Naive thymus-derived CD8-positive, alpha-beta T cell (primary cell): ENCODE measurements at places on chromosomes 2 and 18.

GRCh38 chr18:23994361-23994902 lies 20.1 kb upstream of the TTC39C start:
- DNase-seq = peak; percentile 17

DNA sequence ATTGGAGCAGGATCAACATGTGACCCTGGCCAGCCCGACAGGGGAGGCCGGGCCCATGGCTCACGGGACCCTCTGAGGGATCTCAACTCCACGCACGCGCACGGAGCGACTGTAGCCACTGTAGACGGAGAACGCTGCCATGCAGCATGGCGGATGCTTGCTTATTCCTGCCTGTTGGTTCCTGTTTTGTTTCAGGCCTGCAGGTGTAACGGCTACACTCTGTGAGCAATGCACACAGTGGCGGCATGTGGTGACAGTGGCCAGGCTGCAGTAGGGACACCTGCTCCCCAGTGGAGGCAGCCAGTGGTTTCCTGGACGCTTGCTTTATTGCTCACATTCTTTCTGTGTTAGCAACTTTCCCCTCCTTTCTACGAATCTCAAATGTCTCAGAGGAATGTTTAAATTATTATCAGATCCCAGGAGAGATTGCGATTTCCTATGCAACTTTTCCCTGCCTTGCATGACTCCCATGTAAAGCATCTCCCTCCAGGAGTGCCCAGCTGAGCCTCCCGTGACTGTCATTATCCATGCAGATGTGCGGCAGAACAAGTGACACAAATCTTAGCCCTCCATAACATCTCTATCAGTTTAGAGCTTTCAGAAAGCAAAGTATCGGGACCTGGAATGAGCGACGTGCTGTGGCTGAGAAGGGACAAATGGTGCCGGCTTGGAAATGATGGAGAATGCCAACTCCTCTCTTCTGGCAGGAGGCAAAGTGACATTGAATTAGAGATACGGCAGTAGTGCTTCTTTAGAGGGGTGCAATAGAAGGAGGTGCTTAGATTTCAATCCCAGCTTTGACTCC lies 209.7 kb downstream of the ASB1 start:
- DNase-seq = no peak

DNA sequence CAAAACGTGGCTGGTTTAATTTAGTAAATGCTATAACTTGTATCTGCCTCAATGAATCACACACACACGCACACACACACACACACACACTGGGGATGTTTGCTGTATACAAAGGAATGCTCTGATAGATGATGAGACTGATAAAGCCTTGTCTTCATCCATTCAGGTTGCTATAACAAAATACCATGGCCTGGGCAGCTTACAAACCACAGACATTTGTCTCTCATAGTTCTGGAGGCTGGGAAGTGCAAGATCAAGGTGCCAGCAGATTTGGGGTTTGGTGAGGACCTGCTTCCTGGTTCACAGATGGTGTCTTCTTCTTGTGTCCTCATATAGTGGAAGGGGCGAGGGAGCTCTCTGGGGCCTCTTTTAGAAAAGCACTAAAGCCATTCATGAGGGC lies 149.5 kb upstream of the HDAC4 start:
- DNase-seq = no peak

DNA sequence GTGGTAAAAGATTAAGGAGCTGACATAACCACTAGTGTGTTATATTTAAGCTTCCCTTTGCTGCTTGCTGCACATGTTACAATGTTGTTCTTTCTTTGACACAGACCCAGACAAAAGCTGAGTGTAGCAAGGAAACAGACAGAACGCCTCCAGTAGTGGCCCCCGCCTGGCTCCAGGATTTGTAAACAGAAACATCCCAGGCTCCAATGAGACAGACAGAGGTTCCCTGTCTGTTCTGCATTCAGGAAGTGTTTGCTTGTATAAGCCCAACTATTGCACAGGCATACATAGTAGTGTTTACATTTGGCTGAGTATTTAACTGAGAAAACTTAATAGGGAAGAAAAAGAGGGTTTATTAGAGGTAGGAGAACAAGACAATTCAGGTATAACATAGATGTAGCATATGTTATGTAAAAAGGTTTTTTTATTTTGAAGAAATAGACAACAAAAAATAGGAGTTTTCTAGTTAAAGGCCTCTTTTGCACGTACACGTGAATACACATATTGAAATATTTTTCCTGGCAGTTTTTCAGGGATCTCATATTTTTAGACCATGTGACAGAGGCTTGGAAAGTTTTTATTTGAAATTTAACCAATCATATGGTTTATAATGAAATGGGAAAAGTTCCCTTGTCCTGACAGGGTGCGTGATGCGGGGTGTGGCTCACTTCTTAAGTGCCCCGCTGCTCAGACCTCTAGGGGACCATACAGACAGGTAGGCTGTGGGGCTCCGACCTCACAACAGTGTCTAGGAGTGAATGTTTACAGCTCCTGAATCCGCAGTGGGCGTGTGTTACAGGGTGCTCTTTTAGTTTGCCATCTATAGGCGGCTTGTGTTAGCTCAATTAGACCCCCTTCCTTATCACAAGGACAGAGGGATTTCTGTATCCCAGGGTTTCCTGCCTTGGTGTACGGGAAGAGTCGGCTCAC lies 118.4 kb downstream of the BMPR2 start:
- DNase-seq = no peak

DNA sequence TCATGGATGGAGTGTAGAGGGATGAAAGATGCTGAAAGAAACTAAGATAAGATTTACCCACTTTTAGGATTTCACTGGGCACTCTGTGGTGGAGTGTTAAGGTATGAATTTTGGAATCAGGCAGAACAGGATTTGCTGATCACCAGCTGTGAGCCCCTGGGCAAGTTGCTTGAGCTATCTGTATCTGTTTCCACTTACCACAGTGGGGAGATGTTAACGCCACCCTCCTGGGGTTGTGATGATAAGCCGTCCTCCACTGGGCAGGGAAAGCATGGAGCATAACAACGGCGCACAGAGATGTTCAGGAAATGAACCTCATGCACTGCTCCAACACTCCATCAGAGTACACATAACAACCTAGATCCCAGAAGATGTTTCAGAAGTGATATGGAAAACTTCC lies 160.6 kb downstream of the MTCL1 start:
- DNase-seq = no peak
